ENCODE measurements at places on chromosomes 2 and 18.

- no peaks in the 10 kb centered on the region for H3K36me3 ChIP-seq
- no peaks in the 10 kb centered on the region for H3K4me1 ChIP-seq
Observed at GRCh38 chr18:10860928-10861327, 288.4 kb downstream of the PIEZO2 start.

DNA sequence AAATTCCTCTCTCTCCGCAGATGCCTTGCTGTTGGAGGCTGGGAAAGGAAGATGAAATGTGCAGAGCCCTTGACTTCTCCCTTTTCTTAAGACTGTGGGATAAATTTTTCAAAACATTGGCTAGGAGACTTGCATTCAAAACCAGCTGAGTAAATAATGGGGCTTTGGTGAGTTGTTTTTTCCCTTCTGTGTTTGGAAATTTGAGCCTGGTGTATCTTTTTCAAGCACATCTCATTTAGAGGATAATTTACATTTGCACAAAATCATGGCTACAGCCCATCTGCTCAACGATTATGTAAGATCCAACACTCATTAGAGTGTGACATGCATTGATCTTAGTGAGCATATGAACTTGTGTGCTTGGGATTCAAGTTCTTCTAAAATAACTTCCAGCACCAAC lies 112.1 kb upstream of the ATP8B1 start:
- H3K27me3 ChIP-seq = no peaks in the 10 kb centered on the region
- peaks cover 3% of the 10 kb centered on the region for H3K4me1 ChIP-seq
- DNase-seq = no peak
- no peak overlapping the region for H3K27ac ChIP-seq

GRCh38 chr2:223649554-223650533 lies 47.7 kb upstream of the SCG2 start:
- no peak overlapping the region for H3K27ac ChIP-seq
- H3K4me1 ChIP-seq = no peaks in the 10 kb centered on the region
- DNase-seq = no peak
- H3K4me3 ChIP-seq = no peak overlapping the region

- peaks cover 68% of the 10 kb centered on the region for H3K4me1 ChIP-seq
- no peaks in the 10 kb centered on the region for H3K36me3 ChIP-seq
- H3K27me3 ChIP-seq = peaks cover 84% of the 10 kb centered on the region
- H3K4me3 ChIP-seq = peak overlapping the region; percentile 57
- H3K27ac ChIP-seq = no peak overlapping the region
- DNase-seq = no peak
Observed at GRCh38 chr2:63051042-63051794, 588 bp downstream of the OTX1 start.

DNA sequence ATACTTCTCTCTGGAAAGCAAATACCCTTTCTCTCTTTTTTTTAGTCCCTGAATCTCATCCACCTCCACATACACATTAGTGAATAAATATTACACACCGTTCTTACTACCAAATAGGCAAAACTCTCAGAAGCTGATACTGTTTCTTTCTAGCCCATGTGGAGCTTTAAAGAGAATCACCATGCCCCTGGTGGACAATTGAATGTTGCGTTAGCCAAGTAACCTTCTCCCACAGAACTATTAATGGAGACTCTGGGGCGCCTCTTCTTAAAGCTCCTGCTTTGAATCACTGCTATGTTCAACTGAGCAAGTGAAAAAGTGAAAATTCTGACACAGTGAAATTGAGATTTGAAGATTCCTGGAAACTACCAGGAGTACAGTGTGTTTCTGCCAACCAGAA lies 522.8 kb upstream of the CDH7 start:
- no peaks in the 10 kb centered on the region for H3K27me3 ChIP-seq
- no peaks in the 10 kb centered on the region for H3K4me1 ChIP-seq
- DNase-seq = no peak
- H3K27ac ChIP-seq = no peak overlapping the region
- H3K4me3 ChIP-seq = no peak overlapping the region
- no peaks in the 10 kb centered on the region for H3K36me3 ChIP-seq

DNA sequence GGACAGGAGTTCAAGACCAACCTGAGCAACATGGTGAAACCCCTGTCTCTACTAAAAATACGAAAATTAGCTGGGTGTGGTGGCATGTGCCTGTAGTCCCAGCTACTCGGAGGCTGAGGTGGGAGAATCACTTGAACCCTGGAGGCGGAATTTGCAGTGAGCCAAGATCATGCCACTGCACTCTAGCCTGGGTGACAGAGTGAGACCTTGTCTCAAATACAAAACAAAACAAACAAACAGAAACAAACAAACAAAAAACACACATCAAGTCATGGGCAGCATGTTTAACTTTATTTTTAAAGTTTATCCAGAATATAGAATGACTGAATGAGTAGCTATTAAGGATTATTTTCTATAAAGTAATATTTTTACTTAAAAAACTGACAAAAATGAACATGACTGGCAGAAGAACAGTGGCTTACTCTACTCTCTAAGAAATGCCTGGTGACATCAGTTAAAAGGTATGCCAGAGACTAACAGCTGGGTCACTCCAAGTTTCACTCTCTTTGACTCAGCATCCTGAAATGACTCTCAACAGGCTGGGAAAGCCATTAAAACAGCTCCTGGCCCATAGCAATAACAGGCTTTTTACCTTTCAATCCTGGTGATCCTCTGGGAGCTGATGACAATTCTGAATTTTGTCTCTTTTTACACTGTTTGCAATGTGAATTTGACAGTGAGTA lies 281.6 kb upstream of the STON1 start:
- no peak overlapping the region for H3K4me3 ChIP-seq
- no peak overlapping the region for H3K27ac ChIP-seq
- no peaks in the 10 kb centered on the region for H3K4me1 ChIP-seq
- no peaks in the 10 kb centered on the region for H3K27me3 ChIP-seq
- no peaks in the 10 kb centered on the region for H3K36me3 ChIP-seq
- DNase-seq = no peak

DNA sequence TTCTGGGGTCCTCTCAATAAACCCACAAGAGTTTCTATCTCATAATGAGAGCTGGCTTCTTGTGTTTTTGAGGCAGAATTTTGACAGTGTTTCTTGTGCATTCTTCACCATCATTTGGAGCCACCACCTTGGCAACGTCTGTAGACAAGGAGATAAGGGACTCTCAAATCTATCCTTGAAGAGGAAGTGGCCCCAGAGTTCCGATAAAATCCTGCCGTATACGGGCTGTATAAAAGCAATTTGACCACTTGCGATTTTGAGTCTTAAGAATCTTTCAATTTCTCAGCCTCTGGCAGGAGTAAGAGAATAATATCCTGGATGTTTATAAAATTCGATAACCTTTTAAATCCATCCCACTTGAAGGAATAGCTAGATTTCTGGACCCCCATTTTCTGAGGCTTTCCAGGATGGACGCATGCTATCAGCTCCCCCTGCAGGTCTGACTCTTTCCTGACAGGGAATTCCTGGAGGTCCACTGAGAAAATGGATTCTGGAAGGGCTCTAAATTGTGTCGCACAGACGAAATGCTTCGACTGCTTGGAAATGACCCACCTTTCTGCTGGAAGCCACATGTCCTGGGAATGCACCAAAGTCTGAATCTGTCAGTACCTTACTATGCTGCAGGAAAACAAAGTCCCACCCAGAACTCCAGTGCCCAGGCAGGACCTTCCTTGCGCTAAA lies 54.1 kb downstream of the E2F6 start:
- H3K27me3 ChIP-seq = no peaks in the 10 kb centered on the region
- DNase-seq = no peak
- H3K4me3 ChIP-seq = no peak overlapping the region

DNA sequence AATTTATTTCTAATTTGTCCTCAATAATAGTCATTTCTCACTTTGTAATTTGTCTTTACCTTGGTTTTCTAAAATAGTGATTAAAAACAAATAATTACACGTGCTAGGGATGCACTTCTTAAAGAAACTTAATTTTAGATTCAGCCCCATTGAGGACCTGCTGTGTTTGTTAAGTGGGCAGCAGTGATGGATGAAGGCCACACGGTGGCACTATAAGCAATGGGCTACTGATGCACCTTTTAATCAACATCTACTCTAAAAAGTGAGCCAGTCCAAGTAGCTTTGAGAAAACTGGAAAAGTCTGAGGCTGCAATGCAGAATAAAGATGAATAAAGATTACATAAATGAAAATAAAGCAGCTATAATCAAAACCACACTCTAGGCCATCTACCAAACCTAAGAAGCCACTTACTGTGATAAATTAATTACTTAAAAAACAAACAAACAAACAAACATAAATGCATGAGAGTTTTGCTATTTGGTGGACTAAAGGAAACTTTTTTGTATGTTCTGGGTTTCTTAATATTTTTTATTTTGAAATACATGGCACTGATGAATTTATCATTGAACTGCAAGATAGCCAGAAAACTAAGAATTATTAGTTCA lies 89.3 kb downstream of the PDE11A start:
- H3K36me3 ChIP-seq = no peaks in the 10 kb centered on the region
- H3K4me3 ChIP-seq = no peak overlapping the region
- DNase-seq = no peak
- H3K27ac ChIP-seq = no peak overlapping the region

DNA sequence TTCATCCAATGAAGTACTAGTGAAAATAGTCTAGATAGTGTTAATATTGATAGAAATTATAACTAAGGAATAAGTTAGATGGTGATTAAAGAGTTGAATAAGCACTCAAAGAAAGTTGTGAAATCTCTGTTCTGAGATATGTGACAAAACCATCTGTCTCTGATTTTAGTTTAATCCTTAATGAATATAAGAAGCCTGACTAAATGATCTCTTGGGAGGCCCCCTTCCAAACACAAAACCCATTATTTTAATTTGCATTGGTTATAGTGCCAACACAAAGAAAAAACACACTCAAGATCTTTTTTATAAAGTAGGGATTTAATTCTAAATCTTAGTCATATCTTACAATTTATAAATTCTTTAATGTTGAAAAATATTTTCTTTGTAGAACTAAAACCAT lies 34.0 kb downstream of the SCN2A start:
- H3K27ac ChIP-seq = no peak overlapping the region
- no peaks in the 10 kb centered on the region for H3K36me3 ChIP-seq

GRCh38 chr2:72914589-72915319 lies 2.6 kb upstream of the EMX1 start:
- no peak overlapping the region for H3K4me3 ChIP-seq
- H3K4me1 ChIP-seq = peaks cover 45% of the 10 kb centered on the region
- DNase-seq = no peak
- no peaks in the 10 kb centered on the region for H3K36me3 ChIP-seq

- no peaks in the 10 kb centered on the region for H3K4me1 ChIP-seq
- no peaks in the 10 kb centered on the region for H3K36me3 ChIP-seq
- no peak overlapping the region for H3K27ac ChIP-seq
- no peak for DNase-seq
- H3K27me3 ChIP-seq = no peaks in the 10 kb centered on the region
Observed at GRCh38 chr18:37361335-37362157, 204.1 kb downstream of the CELF4 start.

DNA sequence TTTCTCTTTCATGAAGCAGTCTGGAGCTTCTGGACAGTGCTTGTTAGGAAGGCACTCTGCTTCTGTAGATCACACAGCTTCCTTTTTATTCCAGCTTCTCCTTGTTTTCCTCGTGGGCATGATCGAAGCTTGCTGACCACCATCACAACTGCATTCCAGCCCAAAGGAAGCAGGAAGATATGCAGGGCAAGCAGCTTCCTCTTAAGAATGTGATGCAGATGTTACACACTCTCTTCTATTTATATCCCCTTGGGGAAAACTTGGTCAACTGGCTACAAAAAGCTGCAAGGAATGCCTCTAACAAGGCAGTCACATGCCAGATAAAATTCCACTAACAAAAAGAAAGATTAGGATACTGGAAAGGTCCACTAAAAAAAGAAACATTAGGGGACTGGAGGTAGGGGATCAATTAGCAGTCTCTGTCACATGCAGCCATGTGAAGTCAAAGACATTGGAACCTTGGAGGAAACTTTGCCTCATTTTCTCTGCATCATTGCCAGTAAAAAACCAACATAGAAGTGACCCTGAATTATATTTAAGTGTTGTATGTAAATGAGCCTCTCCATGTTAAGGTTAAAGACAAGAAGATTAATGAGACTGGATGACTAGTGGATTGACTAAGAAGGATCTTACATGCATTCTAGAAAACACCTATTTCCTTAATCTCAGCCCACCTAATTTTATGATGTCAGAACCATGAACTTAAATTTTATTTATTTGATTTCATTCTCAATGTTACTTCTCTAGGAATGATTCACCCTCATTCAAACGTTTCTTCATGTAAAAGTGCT lies 98.3 kb downstream of the NAB1 start:
- no peaks in the 10 kb centered on the region for H3K4me1 ChIP-seq
- H3K27me3 ChIP-seq = no peaks in the 10 kb centered on the region
- no peak for DNase-seq
- H3K4me3 ChIP-seq = no peak overlapping the region
- H3K36me3 ChIP-seq = no peaks in the 10 kb centered on the region
- H3K27ac ChIP-seq = no peak overlapping the region

DNA sequence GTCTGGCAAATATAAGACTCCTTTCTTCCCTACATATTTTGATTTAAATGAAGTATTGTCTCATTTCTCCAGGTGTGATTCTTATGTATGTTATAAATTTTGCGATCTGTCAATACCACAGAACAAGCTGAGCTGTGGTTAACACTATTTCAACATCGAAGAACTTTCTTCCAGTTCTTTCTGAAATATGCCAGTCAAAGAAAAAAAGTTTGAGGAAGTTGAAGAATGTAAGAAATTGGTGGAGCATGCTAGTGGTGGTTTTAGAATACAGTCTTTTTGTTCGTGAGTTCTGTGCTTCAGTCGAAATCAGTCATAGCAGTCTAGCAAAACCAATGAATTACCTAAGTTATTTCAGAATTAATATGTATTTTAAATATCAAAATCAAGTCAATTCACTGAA lies 8.6 kb upstream of the COBLL1 start:
- DNase-seq = no peak
- H3K4me1 ChIP-seq = no peaks in the 10 kb centered on the region
- H3K4me3 ChIP-seq = no peak overlapping the region
- no peaks in the 10 kb centered on the region for H3K36me3 ChIP-seq
- no peaks in the 10 kb centered on the region for H3K27me3 ChIP-seq

GRCh38 chr2:26008851-26009566 lies 24.9 kb upstream of the RAB10 start:
- no peak overlapping the region for H3K27ac ChIP-seq
- H3K4me3 ChIP-seq = no peak overlapping the region

- no peak overlapping the region for H3K27ac ChIP-seq
- no peaks in the 10 kb centered on the region for H3K36me3 ChIP-seq
- no peak overlapping the region for H3K4me3 ChIP-seq
- no peak for DNase-seq
- H3K27me3 ChIP-seq = peaks cover 3% of the 10 kb centered on the region
Observed at GRCh38 chr2:43622931-43623451, 14.1 kb upstream of the PLEKHH2 start.

- no peaks in the 10 kb centered on the region for H3K27me3 ChIP-seq
- no peak overlapping the region for H3K27ac ChIP-seq
- no peak overlapping the region for H3K4me3 ChIP-seq
Observed at GRCh38 chr2:127565261-127566138, 30.0 kb downstream of the MYO7B start.

- DNase-seq = peak; percentile 40
- H3K4me3 ChIP-seq = peak within 1 kb of the TSS; percentile 59
- peaks cover 11% of the 10 kb centered on the region for H3K4me1 ChIP-seq
- H3K27ac ChIP-seq = no peak within 1 kb of the TSS
Observed at GRCh38 chr2:165793779-165794535, at the start of gene GALNT3. GALNT3 (minus strand) TSS chr2:165794247; CDS start chr2:165770700, 23,547 bp downstream.

Measured in effector memory CD4-positive, alpha-beta T cell (primary cell).